ENCODE measurements at places on chromosomes 11 and 22.

- peak; percentile 51 for DNase-seq
Measured at GRCh38 chr11:73478737-73479347, 102.6 kb downstream of the RELT start.

GRCh38 chr11:70546191-70546940 is 148.0 kb downstream of the CTTN start:
- DNase-seq = no peak

DNA sequence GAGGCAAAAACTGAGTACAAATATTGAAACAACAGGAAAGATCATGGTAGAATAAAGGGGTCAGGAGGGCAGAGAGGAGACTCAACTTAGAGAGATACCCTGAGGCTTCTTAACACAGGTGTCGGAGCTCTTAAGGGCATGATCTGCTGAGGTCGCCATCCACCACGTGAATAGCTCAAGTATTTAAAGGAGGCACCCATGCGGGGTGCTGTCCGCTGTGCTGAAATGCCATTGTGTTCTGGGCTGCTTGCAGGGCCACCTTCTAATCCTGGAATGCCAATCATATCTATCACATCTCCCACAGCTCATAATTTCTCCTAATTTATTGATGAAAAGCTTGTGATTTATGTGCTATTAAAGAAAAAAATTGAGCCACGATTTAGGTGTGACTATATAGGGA is 90.2 kb downstream of the SEZ6L start:
- DNase-seq = peak; percentile 84

- DNase-seq = no peak
Measured at GRCh38 chr11:109788948-109789490, 304.2 kb upstream of the ZC3H12C start.

DNA sequence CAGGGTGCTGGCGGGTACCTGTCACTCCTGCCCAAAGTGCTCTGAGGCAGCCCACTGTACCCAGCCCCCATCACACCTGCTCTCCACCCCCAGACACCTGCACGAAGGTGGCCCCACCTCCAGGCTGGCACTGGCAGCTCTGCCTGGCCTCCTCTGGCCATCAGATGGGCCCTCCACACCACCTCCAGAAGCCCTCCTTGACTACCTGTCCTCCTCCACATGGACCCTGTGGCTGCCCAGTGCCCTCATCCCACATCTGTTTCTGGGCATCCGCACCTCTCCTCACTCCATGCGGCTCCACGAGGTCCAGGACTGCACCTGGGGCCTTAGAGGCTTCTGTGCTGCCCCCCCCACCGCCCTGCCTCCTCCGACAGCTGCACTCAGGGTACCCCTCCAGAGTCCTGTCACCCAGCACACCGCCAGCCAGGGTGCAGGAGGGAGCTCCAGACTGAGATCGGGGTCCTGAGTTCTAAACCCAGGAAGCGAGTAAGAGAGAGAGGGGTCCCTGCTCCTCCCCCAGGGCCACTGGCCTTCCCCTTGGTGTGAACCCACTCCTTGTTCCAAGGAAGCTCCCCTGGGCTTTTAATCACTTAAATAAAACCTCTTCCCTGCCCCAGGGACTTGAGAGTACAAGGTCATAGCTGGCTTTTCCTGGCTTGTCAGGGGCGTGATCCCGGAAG is 1.7 kb downstream of the CTSD start:
- DNase-seq = no peak

GRCh38 chr11:27672836-27673464 is 27.3 kb downstream of the BDNF start:
- no peak for DNase-seq

GRCh38 chr22:41891407-41891806 is 23.5 kb downstream of the SHISA8 start:
- no peak for DNase-seq

- no peak for DNase-seq
Measured at GRCh38 chr11:126990716-126991480, 9.7 kb downstream of the KIRREL3 start.

DNA sequence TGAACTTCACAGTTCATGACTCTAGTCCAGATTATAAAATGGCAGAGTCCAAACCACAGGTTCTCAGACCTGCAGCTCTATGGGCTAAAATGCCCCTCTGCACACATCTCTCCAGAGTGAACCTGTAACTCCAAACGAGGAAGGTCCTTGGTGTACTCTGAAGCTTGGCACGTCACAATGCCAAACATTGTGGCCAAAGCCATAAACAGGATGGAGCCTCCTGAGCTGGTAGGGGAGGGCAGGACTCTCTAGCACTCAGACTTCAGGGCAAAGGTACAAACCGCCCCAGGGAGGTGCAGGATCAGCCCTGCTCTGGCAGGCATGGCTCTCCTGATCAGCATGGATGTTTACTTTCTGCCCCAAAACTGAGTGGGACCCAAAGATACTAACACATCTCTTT is 2.3 kb downstream of the SCUBE2 start:
- DNase-seq = no peak

DNA sequence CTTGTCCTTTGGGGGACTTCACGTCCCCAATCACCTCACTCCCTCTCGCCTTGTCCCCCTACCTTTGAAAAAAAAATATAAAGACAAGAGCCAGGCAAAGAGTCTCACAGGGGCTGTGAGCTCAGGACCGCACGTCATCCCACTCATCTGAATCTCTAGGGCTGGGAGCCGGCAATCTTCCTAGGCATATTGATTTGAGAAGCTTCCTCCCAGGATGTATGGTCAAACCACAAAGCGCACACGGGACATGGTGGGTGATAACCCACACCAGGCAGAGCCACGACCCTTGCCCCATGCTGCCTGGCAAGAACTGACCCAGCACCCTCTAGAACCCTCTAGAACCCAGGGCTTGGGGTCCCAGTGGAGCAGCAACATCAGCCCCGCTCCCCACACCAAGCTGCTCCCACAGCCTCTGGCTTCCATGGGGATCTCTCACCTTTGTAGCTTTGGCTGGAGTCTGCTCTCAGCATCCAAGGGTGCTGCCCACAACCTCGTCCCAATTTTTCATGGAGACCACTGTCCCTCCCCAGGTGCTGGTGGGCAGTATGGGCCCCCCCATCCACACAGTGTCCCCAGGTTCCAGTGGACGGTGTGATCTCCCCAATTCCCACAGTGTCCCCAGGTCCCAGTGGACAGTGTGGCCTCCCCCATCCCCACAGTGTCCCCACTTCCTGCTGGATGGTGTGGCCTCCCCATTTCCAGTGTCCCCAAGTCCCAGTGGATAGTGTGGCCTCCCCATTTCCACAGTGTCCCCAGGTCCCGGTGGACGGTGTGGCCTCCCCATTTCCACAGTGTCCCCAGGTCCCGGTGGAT is 85.2 kb upstream of the FGF3 start:
- DNase-seq = no peak

- DNase-seq = no peak
Measured at GRCh38 chr11:109040303-109040702, 375.4 kb downstream of the DDX10 start.

DNA sequence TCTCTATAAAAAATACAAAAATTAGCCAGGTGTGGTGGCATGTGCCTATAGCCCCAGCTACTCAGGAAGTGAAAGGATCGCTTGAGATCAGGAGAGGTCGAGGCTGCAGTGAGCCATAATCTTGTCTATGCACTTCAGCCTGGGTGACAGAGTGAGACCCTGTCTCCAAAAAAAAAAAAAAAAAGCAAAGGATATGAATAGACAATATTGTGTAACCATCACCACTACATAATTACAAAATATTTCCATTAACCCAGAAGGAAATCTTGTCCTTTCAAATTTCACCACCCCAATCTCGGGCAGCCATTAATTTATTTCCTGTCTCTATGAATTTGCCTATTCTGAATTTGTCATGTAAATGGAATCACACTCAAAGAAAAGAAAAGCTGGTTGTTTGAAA is 21.2 kb downstream of the RSF1 start:
- DNase-seq = no peak

DNA sequence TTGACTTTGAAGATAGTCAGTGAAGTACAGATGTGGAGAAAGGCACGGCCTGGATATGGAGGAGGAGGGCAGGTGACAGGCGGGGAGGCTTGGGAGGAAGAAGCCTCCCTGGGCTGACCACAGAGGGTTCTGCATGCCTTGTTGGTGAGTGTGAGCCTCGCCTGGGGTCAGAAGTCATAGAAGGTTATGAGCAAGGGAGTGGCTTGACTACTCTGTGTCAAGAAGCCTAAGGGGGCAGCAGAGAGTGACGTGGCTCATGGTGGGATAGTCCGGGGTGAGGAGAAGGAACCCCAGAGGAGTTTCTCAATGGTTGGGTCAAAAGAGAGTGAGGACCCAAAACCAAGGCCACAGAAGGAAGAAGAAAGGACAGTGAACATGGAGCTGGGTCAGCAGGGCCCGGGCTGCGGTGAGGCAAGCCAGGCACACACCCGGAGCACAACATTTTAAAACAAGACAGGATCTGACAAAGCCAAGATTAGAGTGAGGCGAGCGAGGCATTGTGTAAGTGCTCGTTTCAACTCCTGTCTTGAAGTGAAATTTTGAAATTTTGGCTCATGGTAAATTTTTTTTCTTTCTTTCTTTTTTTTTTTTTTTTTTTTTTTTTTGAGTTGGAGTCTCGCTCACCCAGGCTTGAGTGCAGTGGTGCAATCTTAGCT is 31.9 kb downstream of the PDGFB start:
- peak; percentile 83 for DNase-seq

GRCh38 chr11:133947321-133947756 is 9.4 kb downstream of the IGSF9B start:
- DNase-seq = peak; percentile 75

- no peak for DNase-seq
Measured at GRCh38 chr11:10660323-10660722, 33.2 kb downstream of the IRAG1 start.

DNA sequence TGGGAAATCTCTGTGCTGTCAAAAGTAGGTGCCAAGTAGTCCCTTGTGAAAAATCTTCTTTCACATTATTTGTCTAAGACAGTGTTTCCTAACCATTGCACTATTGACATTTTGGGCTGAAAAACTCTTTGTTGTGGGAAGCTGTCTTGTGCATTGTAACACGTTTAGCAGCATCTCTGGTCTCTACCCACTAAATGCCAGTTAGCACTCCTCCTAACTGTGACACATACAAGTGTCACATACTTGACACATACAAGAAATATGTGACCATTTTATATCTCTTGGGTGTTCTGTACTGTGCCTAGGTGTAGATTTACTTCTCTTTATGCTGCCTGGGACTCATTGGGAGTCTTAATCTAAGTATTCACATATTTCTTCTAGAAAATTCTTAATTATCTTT is 57.8 kb downstream of the NXPE1 start:
- DNase-seq = no peak

DNA sequence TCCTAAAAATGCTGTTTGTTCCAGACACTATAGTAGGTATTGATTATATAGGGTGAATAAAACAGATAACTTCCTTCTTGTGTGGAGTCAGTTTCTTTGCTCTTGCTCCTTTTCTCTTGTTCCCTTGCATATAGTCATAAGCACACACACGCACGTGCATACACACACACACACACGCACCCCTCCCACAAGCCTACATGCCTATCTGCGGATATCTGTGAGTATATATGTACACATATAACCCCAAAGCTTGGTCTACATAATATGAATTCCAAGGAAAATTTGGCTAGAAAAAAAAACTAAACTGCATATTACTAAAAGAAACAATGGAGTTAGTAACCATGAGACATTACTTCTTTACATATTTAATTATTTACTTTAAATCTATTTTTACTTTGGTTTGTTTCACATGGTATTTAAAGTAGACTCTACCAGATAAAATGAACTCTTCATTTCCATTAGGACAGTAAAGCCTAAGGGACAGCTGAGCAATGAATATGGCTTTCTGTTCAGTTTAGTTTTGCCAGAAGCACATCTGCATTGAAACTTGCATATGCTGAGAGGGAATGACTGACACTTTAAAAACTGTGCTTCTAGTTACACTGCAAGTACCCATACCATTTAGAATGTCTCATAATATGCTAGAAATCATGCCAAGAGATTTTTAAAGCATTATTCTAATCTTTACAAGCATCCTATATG is 676.4 kb downstream of the DLG2 start:
- no peak for DNase-seq

GRCh38 chr11:134151083-134151747 is 72.6 kb downstream of the NCAPD3 start:
- no peak for DNase-seq

DNA sequence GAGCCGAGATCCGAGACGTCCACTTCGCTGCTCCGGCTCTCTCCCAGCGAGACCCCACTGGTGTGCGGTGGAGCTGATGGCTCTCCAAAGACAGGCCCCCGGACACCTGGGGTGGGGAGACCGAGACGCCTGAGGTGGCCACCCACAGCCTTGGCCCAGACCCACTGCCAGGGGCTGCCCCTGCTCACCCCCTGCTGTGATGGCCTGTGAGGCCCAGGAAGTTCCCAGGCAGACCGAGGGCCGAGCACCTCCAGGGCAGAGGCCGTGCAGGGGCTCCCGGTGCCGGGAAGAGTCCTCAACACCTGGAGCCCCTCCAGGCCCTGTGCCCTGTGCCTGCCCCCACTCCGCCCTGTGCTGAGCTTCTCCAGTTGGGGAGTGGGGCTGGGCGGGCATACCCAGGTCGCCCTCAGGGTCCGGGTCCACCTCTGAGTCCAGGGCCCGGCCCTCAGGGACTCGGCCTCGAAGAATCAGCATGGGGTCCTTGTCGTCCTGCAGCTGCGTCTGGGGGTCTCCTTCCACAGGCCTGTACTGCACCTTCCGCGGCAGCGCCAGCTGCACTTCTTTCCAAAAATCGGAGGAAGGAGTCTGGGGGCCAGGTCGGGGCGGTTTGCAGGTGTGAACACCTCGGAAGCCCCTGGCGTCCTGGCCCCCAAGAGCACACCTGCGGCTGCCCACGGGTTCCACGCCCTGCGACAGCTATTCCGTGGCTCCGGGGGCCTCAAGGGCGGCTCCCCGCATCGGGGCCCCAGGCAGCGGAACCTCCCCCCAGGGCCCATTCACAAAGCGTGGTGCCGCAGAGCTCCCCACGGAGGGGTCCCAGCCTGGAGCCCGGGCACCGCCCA is 8.6 kb downstream of the SIGIRR start:
- DNase-seq = no peak

DNA sequence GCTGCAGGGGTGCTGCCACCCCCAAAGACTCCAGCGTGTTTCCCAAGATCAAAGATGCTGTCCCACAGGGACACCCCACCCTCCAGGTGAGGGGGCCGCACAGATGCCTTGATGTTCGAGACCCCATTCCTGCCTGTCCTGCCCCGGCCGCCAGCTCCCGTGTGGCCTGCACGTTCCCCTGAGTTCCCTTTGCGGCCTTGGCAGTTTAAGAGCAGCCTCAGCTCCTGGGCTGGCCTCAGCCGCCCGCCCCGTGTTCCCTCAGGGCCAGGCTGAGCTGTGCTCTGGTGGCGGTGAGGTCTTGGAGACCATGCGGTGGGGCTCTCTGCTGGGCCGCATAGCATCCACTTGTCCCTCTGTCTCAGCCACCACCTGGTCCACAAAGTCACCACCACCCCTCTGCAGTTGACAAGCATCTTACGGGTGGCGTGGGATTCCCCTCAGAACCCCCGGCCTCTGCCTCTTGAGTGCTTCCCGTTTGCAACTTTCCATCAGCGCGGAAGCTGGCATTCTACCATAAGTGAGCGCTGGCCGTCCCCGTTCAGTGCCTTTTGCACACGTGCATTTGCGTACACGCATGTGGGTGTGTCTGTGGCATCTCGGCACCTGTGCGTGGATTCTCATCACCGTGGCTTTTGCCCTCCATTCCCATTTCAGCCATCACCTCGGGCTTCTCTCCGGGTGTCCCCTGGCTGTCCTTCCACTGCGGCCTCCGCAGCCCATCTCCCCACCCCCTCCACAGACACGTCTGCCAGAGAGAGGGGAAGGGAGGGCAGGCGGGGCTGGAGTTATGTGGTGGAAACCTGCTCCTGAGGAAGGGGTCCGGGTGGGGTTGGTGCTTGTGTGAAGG is 35.9 kb downstream of the CTTN start:
- no peak for DNase-seq

All from urothelium cell line (cell line).